ENCODE measurements at places on chromosomes 7 and 10.

- DNase-seq, result no peak
Measured at GRCh38 chr10:99981581-99982199, 28.1 kb downstream of the DNMBP start.

DNA sequence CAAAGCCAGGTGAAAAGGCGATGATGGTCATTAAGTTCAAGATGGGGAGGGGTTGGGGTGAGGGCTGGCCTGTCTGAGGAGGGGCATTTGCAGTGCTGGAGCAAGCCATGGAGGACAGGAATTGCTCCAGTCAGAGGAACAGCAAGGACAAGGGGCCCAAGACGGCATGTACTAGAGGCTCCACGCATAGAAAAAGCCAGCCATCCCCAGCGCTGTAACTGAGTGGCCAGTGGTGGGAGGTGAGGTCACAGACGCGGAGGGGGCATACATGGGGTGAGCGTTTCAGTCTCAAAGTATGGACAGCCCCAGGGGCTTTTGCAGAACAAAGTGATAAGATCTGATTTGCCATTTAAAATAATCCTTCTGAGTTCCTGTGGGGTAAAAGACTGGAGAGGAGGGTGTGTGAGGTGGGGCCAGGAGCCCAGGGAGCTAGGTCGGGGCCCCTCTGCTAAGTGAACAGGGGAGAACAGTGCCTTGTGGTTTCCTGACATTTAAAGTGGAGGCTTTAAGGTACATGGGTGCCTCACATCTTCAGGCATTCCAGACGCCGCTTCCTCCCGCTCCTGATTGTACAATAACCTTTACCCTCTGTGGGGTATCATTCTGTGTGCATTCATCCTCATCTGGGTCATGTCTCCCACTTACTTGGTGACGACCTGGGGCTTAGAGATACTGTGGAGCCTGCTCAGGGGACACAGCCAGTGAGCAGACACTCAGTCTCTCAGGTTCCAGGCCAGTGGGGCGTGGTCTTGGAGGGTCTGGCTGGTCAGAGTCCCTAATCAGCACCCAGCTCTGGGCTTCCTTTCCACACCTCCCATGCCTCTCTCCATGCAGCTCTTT is 105.6 kb upstream of the GPR26 start:
- DNase-seq, result no peak

DNA sequence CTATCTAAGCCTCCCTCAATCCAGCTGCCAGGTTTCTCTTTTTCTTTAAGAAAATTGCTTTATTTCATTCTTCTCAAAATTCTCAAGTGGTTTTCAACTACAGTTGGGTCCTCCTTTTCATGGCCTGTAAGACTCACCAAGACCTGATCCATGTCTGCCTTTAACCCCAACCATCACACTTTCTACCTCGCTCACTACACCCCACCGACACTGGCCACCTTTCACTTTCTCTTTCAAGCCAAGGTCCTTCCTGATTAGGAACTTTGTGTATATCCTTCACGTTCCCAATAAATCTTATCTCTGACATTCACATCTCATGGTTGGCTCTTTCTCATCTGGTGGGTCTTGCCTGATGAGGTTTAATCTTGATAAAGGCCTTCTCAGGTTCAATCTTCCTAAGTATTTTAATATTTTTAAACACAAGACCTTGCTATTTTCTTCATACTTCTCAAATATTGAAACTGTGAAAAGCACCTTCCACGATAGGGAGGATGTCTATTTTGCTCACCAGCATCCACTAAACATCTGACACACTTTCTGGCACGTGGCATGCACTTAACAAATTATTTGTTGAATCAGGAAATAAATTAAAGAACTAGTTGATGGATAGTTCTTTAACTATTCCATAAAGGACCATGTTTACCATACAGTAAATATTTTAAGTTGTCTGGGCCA is 624.8 kb downstream of the GRID1 start:
- DNase-seq, result no peak

GRCh38 chr10:89526358-89526757 is 9.0 kb downstream of the SLC16A12 start:
- DNase-seq, result no peak

GRCh38 chr10:95756041-95756761 is at the start of gene ENTPD1:
TSS of gene ENTPD1 (plus strand) at chr10:95756163. CDS start at chr10:95756240, 77 bp downstream.
- no peak for DNase-seq

GRCh38 chr7:22574754-22575520 is 74.9 kb upstream of the STEAP1B start:
- no peak for DNase-seq

DNA sequence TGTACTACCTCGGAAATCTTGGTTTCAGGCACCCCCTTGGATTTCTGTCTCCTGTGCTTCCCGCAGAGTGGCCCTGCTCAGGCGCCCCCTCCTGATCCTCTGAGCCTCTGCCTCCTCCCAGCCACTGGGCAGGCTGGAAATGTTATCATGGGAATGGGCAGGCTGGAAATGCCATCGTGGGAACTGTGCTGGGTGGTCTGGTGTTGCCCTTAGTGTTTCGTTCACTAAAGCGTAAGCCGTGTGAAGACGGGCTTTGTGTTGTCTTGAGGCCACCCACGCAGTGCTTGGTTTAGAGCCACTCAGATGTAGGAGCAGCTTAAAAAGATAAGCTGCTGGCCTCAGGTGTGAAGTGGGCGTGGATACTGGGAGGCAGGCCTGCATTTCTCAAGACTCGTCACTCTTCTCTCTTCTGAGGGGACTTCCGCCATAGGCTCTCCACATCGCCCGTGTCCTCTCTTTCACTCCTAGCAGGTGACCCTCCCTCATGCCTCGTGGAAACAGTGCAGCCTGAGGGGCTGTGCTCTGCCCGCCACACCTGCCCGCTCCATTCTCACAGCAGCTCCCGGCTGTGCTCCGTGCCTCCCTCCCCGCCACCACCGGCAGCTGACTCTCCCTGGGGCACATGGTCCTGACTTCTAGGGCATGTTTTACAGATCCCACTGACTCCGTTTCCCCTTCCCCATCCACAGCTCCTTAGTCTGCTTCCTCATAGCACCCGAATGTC is 28.5 kb downstream of the PPP2R2D start:
- DNase-seq, result no peak

- no peak for DNase-seq
Measured at GRCh38 chr7:28277958-28278357, 97.4 kb upstream of the JAZF1 start.

DNA sequence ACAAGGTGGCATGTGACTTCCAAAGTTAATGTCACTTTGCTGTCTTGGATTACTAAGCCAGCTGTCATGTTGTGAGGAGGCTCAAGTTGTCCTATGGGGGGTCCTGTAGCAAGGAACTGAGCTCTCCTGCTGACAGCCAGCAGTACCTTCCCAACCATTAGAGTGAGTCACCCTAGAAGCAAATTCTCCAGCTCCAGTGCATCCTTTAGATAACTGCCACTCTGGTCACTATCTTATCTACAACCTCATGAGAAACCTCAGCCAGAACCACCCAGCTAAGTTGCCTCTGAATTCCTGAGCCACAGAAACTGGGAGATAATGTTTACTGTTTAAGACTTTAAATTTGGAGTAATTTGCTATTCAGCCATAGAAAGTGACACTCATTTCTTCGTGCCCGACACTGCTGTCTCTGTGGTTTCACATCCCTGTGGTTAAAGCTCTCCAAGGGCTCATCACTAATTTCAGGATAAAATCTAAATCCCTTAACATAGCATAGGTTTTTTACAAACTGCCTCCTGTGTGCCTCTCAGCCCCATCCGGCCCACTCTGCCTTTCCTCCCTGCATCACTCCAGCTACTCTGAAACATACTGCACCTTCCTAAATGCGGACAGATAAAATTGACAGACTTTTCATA is 83.5 kb downstream of the PRR15 start:
- no peak for DNase-seq

- no peak for DNase-seq
Measured at GRCh38 chr10:93160140-93160539, 86.4 kb downstream of the CYP26A1 start.

GRCh38 chr10:94213001-94213530 is 149.7 kb downstream of the NOC3L start:
- DNase-seq, result no peak

GRCh38 chr10:80471001-80471400 is 16.9 kb downstream of the TSPAN14 start:
- no peak for DNase-seq

GRCh38 chr10:112471878-112472487 is 25.0 kb downstream of the VTI1A start:
- DNase-seq, result no peak

- DNase-seq, result no peak
Measured at GRCh38 chr7:36966039-36966438, 241.7 kb upstream of the AOAH start.

GRCh38 chr10:58781873-58782488 is 269.3 kb downstream of the BICC1 start:
- no peak for DNase-seq

DNA sequence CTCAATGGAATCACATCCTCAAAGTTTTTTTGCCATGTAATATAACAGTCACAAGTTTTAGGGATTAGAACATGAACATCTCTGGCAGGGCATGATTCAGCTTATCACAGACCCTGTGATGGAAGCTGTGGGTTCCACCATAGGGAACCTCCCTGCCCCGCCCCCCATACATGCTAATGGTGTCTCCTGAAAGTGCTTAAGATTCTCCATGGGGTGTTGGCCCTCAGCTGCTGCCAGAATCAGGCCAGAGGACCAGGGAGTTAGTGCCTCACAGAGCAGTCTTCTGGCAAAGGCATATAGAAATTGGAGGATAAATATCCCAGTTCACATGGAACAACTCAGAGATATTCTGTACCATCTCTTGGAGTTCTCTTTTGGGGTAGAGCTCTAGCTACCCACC is 119.4 kb downstream of the RAB11FIP2 start:
- no peak for DNase-seq

- DNase-seq, result no peak
Measured at GRCh38 chr7:30647589-30648364, 34.5 kb downstream of the CRHR2 start.

DNA sequence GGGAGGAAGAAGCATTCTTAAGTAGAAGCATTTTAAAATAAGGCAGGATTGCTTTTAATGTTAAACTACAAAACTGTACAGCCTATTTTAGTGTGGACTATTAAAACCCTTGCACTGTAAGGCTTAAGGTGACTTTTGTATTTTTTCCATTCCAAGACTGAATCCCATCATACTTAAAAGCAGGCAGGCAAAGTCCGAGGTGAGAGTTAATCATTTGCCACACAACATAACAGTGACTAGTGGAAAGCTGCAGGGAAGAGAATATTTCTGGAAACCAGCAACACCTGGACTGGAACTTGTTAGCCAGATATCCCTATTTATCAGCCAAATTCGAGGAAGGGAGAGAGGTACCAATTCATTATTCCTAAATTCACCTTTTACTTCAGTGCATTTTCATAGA is 3.5 kb downstream of the PRR15 start:
- no peak for DNase-seq

- DNase-seq, result no peak
Measured at GRCh38 chr7:121085922-121086321, 97.4 kb downstream of the CPED1 start.

DNA sequence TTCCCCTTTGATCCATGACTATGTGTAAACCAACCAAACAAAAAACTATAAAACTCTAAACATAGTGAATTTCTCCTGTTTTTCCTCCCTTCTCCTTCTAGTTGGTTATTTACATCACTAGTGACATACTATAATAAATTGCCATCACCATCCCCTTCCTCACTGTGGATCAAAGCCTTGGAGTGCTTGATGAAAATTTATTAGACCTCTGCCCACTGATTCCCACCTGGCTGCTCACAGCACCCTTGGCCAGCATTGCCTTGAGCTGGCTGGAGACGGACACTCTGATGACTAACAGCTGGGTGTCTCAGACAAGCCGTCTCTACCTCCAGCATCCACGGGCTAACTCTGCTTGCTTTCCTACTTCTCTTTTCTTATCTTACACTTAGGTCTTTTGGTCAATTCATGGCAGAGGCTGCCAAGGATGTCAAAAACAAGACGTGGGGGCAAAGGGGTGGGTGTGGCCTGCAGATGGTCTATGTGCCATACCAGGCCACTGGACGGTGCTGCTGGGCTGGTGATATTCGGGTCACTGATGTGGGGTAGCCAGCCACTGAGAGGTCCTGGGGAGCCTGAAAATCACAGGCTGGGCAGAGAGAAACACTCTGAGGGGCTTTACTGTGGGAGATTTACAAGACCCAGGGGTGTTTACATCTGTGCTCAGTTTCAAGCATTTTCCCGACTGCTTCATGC is 207.8 kb downstream of the TAX1BP1 start:
- no peak for DNase-seq

- DNase-seq, result no peak
Measured at GRCh38 chr10:3710764-3711163, 74.2 kb downstream of the KLF6 start.

DNA sequence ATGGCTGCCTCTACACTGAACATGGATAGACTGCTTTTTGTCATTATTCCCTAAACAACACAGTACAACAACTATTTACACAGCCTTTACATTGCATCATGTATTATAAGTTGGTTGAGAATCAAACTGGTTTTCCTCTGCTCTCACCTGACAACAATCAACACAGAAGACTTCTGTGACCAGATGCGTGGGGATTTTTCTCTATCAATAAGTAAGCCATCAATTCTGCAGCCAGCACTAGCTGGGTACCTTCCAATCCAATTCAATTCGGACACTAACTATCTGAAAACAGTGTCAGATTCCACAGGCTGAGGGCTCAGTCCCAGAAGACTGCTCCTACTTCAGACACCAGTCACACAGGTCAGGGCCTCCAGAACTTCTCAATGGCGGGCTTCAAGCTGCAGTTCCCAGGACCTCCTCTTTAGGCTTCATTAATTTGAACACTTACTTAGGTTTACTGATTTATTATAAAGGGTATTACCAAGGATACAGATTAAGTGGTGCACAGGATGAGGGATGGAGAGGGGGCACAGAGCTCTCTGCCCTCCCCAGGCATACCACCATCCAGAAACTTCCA is 36.4 kb upstream of the ASL start:
- DNase-seq, result no peak

GRCh38 chr10:30811276-30812017 is 181.9 kb upstream of the LYZL2 start:
- no peak for DNase-seq

- DNase-seq, result no peak
Measured at GRCh38 chr10:78312197-78313047, 278.8 kb downstream of the RPS24 start.

DNA sequence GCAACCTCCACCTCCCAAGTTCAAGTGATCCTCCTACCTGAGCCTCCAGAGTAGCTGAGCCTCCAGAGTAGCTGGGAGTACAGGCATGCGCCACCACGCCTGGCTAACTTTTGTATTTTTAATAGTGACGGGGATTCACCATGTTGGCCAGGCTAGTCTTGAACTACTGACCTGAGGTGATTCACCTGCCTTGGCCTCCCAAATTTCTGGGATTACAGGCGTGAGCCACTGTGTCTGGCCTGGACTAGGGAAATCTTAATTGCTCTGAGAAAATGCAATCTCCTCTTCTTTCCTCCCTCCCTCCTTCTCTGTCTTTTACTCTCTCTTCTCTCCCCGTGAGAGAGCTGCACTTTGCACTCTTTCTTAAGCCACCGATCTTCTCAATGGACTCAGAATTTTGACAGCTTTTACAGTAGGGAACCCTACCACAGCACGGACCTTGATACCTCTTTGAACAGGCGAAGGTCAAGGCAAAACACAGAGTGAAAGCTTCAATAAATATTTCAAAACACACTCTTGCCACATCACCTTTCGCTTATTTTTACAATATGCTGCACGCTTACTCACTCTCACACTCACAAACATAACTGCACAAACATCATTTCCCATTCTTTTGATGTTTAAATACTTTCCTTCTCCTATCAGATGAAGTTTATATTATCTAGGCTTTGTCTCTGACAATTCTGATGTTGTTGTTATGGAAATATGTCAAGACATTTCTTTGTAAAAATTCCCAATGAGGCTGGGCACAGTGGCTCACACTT is 173.4 kb upstream of the NRP1 start:
- DNase-seq, result no peak

- DNase-seq, result no peak
Measured at GRCh38 chr10:52772623-52773022, at the start of gene MBL2. TSS of gene MBL2 (minus strand) at chr10:52772784. CDS start at chr10:52771635, 1,149 bp downstream.
